ENCODE measurements at places on chromosomes 13 and 19. TPM values are rescaled to one million over a fixed set of nuclear protein-coding genes. Genes with fewer than 3 reads are reported as not detected.

GRCh38 chr19:6772866-6773322 is 386 bp downstream of the VAV1 start:
- peak overlapping the region; percentile 21 for H3K4me3 ChIP-seq
- H3K36me3 ChIP-seq = no peaks in the 10 kb centered on the region
- no peak for DNase-seq
- H3K27ac ChIP-seq = no peak overlapping the region
- H3K4me1 ChIP-seq = no peaks in the 10 kb centered on the region

- H3K4me1 ChIP-seq = no peaks in the 10 kb centered on the region
- no peaks in the 10 kb centered on the region for H3K27me3 ChIP-seq
- H3K36me3 ChIP-seq = no peaks in the 10 kb centered on the region
- no peak overlapping the region for H3K27ac ChIP-seq
- no peak overlapping the region for H3K4me3 ChIP-seq
- no peak for DNase-seq
Measured at GRCh38 chr13:21882766-21883165, 211.9 kb downstream of the FGF9 start.

DNA sequence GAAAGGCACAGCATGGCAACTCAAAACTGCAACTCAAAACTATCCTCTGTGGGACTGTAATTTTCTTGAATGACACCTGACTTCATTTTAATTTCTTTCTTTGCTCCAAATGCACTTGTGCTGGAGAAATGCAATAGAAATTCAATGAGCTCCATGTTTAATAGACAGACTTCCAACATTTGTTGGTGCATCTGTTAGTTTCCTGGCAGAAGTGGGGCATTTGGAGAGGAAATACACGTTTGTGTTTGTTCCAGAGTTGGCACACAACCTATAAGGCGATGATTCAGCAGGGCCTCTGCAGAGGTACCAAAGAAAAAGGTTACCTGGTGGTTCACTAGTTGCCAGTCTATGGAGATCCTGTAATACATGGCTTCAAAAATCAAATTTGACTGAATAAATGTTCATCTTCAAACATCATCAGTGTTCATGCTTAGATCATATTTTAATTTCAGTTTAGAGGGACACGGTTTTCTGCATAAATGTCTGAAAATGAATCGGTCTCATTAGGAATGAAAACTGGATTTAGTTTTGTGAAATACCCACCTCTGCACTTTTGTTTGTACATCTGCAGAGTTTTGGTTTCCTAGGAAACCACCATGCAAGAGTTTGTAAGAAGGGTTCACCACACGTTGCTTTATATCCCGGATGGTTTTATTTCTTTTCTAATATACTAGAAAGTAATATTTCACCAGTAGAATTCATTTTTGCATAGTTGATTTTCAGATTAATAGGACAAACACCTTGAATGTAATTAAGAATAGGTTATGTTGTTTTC is 21.8 kb upstream of the OBI1 start:
- H3K4me3 ChIP-seq = no peak overlapping the region
- H3K27me3 ChIP-seq = no peaks in the 10 kb centered on the region
- DNase-seq = no peak
- H3K36me3 ChIP-seq = no peaks in the 10 kb centered on the region
- no peaks in the 10 kb centered on the region for H3K4me1 ChIP-seq

DNA sequence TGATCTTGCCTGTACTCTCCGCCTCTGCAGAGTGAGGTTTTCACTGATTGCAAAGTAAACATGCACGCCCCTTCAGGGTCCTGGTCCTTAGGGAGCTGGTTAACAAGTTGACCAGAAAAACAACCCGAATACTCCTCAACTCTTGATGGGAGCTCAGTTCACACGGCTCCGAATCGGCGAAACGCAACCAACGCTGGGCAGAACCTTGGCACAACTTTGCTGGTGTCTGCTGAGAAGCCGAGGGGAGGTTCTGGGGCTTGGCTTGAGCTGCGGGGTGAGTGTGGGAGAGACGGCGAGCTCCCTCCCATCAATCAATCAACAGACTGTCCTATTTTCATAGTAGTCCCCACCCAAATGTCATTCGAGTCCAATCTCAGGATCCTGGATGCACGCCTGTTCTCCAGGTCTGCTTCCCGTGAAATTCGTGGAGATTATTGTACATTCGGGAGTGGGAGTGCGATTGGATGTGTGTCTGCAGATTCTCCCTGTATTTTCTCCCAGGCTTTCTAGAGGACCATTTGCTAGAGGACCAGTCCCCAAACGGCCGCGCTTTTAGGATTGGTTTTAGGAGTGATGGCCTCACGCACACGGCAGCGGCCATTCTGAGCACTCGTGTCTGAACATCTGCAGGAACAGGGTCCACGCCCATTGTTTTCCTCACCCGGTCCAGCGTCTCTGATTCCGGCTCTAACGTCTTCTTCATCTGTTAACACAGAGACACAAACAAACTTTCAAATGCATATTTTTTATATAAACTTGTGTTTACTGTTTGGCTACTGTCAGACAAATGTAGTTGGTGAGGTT is 51.6 kb upstream of the F7 start:
- no peaks in the 10 kb centered on the region for H3K36me3 ChIP-seq
- H3K27me3 ChIP-seq = no peaks in the 10 kb centered on the region
- no peak overlapping the region for H3K4me3 ChIP-seq
- DNase-seq = no peak

Gene RYR1
- 5.7 TPM for total RNA-seq

Gene ZNF729
- total RNA-seq = 1.6 TPM

DNA sequence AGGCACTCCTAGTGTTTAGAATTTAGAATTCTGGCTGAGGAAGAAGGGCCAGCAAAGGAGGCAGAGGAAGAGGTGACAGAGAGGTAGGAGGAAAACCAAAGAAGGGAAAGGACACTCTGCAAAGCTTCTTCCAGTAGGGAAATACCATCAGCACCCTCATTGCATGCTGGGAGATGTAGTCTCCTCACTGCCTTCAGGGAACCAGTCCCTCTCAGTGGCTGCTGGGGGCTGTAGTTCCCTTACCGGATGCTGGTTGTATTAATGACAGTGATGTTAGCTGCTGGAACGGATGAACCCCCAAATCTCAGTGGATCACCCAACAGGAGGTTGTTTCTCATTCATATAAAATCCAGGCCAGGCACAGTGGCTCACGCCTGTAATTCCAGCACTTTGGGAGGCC is 10.1 kb downstream of the GRIN2D start:
- no peak overlapping the region for H3K27ac ChIP-seq
- H3K27me3 ChIP-seq = no peaks in the 10 kb centered on the region
- H3K36me3 ChIP-seq = no peaks in the 10 kb centered on the region
- peak; percentile 46 for DNase-seq

DNA sequence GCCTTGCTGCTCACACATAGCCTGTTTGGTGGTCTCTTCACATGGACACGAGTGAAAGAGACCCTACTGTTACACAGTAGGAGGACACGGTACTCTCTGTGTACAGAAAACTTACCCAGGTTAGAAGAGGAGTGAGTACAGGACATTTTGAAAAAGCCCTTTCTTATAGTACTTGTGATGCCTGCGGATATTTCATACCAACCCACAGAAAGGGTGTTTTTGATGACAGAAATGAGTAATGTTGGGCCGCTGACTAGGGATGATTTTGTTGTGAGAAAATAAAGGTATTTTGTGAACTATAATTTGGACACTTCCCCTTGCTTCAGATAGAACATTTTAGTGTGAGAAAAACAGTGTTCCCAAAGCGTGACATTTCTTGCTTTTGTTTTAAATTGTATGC is 18.2 kb downstream of the NUDT15 start:
- H3K4me1 ChIP-seq = no peaks in the 10 kb centered on the region
- H3K27me3 ChIP-seq = no peaks in the 10 kb centered on the region
- H3K27ac ChIP-seq = no peak overlapping the region
- no peak overlapping the region for H3K4me3 ChIP-seq

- DNase-seq = no peak
- no peaks in the 10 kb centered on the region for H3K27me3 ChIP-seq
- no peak overlapping the region for H3K27ac ChIP-seq
- no peaks in the 10 kb centered on the region for H3K36me3 ChIP-seq
Measured at GRCh38 chr19:6038634-6039405, 60.9 kb upstream of the RANBP3 start.

Gene LDLR
- 41.5 TPM for total RNA-seq

- DNase-seq = no peak
- no peaks in the 10 kb centered on the region for H3K4me1 ChIP-seq
- no peak overlapping the region for H3K4me3 ChIP-seq
- no peaks in the 10 kb centered on the region for H3K27me3 ChIP-seq
Measured at GRCh38 chr19:30941591-30941990, 407.6 kb downstream of the TSHZ3 start.

DNA sequence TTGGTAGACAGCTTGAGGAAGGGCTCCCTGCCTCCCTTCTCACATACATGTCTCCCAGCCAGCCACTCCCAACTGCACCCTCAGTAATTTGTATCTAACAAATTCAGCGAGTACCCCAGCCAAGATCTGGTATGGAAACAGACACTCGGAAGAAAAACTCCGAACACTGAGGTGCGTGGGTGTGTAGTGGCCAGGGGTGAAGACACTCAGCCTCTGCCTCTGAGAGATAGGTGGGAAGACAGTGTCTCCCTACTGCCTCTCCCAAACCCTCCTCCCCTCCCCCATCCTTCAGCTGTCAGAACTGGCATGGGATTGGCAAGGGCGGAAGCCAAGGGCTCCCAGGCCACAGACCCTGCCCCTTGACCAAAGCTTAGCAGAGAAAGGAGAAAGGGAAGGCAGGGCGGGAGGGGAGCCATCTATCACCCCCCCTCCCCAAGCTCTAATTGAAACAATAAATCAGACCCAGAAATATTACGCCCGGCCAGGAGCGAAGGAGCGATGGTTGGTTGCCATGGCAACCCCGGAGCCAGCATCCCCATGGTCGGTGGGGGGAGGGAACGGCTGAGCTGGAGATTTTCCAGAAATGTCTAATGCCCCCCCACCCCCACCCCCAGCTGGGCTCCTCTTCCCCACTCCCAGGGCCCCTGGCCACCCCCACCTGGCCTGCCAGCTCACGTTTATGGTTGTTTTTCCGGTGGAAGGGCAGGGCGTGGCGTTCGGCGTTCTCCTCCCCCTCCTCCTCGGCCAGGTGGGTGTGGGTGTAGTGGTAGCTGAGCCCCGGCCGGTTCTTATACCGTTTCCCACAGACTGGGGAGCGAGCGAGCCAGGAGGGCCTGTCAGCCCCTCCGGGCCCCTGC is 7.0 kb downstream of the DPF1 start:
- no peaks in the 10 kb centered on the region for H3K36me3 ChIP-seq
- H3K27me3 ChIP-seq = peaks cover 2% of the 10 kb centered on the region
- DNase-seq = no peak
- no peaks in the 10 kb centered on the region for H3K4me1 ChIP-seq

Gene C19orf85
- not detected for total RNA-seq

DNA sequence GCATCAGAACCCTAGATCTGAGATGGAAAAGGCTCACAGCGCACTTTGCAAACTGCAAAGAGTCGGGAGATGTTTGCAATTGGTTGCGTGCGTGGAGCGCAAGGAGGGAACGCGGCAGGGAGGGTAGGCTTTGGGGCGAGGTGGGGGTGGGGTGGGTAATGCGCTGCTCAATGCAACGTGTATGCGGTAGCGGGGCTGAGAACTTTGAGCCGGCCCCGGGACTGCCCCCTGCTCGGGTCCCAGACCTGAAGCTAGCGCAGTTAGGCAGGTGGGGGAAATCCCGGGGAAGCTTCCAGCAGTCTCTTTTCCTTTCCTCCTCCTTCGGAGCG is 971 bp downstream of the FOSB start:
- no peaks in the 10 kb centered on the region for H3K36me3 ChIP-seq
- peak overlapping the region; percentile 99 for H3K27ac ChIP-seq
- H3K27me3 ChIP-seq = no peaks in the 10 kb centered on the region
- peak overlapping the region; percentile 67 for H3K4me3 ChIP-seq
- DNase-seq = no peak
- H3K4me1 ChIP-seq = peaks cover 10% of the 10 kb centered on the region

Gene CBLC
- 30.1 TPM for total RNA-seq

DNA sequence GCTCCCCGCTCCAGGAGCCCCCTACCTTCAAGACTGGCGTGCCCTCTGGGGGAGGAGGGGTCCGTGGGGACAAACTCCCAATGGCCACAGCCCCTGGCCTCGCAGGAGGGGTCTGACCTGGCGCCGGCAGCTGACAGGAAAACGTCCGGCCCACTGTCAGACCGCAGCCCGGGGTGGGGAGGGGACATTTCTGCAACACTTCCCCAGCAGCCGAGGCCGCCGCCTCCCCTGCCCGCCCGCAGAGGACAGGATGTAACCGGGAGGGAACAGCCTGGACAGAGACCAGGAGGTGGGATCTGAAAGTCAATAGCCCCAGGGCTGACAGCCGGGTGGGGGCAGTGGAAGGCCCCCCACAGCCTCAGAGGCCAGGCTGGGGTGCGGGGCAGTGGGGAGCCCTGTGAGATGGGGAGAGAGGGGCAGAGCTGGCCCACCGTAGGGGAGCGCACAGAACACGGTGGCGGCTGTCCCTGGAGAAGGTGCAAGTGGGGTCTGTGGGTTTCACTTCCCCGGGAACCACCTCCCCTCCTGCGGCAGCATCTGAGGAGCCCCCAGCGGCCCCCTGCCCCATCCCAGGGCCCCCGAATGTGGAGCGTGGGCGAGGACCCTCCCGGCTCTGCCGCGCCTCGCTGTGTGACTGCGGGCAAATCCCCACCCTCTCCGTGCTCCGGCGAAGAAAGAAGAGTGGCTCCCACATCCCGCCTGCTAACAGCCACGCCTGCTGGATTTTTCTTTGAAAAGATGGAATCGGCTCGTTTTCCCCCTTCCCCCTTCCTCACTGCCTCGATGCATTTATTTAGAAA is at the start of gene PEAK3:
PEAK3 (minus strand) TSS at position 114 of the 800 bp plus-strand sequence. CDS start 1,244 bp downstream, outside the sequence.
- no peaks in the 10 kb centered on the region for H3K27me3 ChIP-seq
- DNase-seq = peak; percentile 31
- H3K4me3 ChIP-seq = peak within 1 kb of the TSS; percentile 22
- no peaks in the 10 kb centered on the region for H3K36me3 ChIP-seq
- H3K4me1 ChIP-seq = peaks cover 5% of the 10 kb centered on the region

DNA sequence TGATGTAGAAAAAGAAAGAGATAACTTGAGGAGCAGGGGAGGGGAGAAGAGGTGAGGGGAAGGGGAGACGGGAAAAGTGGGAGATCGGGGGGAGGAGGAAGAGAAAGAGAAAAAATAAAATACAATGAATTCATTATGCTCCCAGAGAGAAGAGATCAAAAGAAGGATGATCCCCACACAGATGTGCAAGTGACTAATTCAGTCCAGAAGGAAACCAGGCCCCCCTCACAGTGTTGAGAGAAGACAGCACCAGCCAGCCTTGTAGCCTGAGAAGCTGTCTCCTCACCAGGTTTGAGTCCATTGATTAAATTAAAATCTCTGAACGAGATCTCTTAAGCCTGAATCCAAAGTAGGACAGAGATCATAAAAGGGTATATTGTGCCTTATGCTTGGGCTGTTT is 333.7 kb upstream of the NBEA start:
- H3K36me3 ChIP-seq = no peaks in the 10 kb centered on the region
- no peak overlapping the region for H3K4me3 ChIP-seq
- H3K27me3 ChIP-seq = no peaks in the 10 kb centered on the region
- DNase-seq = no peak

DNA sequence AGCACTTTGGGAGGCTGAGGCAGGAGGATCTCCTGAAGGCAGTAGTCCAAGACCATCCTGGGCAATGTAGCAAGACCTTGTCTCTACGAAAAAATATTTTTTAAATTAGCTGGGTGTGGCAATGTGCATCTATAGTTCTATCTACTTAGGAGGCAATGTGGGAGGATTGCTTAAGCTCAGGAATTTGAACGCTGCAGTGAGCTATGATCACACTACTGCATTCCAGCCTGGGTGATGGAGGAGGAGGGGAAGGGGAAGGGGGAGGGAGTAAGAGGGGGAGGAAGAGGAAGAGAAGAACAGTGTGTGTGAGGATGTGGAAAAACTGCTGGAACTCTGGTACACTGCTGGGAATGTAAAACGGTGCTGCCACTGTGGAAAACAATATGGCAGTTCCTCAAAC is 9.2 kb upstream of the CLIP3 start:
- H3K27ac ChIP-seq = no peak overlapping the region
- no peak for DNase-seq
- no peak overlapping the region for H3K4me3 ChIP-seq
- H3K36me3 ChIP-seq = no peaks in the 10 kb centered on the region
- no peaks in the 10 kb centered on the region for H3K4me1 ChIP-seq
